ENCODE measurements at places on chromosomes 1 and 21.

- DNase-seq = no peak
Observed at GRCh38 chr1:53417074-53417511, 42.1 kb upstream of the DMRTB1 start.

- no peak for DNase-seq
Observed at GRCh38 chr1:186878356-186878755, 49.6 kb downstream of the PLA2G4A start.

DNA sequence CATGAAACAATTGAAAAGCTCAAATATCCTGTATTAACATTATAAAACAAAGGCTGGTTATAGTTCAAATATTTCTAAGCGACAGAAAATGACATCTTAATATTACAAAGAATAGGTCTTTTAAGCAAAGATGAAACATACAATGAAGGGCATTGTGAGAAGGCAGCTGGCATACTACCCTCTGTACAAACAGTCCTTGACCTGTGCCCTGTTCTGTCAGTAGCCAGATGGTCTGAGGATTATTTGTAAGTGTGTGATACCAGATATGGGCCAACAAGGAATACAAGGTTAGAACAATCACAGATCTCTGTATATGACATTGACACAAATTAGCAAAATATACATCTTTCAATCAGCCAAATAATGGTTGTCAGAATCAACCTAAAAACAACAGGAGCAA lies 1350.4 kb downstream of the AMY1C start:
- peak; percentile 26 for DNase-seq

- DNase-seq = no peak
Observed at GRCh38 chr21:26972192-26972591, 5.3 kb upstream of the ADAMTS5 start.

- DNase-seq = no peak
Observed at GRCh38 chr1:225577241-225577640, 75.7 kb downstream of the ENAH start.

DNA sequence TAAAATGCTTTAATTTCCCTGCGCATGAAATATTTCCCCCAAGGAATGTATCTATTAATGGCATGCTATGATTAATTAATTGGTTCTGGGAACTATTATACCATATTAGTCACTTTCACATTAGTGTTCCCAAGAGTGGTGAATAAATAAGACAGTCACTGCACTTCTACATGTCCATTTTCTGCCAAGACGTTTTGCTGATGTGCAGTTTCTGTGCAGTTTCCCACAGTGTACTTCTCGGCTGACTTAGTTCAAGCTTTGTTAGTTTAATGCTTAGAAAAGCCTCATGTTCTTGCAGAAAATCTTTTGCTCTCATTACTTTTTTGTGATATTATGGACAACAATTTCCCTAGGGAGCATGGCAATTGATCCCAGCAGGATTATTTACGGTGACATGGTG lies 1014.5 kb downstream of the BRINP3 start:
- no peak for DNase-seq

- DNase-seq = no peak
Observed at GRCh38 chr1:15985611-15986297, 9.9 kb upstream of the ZBTB17 start.

GRCh38 chr1:233019778-233020325 lies 69.4 kb downstream of the NTPCR start:
- no peak for DNase-seq

DNA sequence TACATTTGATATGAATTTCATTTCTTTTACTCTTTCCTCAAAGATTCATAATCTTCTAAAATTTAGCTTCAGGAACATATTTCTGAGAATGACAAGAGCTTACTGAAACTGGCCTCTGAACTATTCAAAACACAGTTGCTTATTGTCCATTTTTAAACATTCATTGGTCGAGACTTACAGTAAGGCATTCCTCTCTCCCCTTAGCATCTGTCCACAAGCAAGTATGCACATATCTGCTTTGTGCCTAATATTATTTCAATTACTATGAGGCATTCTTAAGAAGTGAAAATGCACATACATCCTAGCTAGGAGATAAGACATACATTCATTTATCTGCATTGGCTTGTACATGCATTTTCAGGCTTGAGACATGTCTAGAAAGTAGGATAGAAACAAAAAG lies 488.7 kb downstream of the PTBP2 start:
- no peak for DNase-seq

DNA sequence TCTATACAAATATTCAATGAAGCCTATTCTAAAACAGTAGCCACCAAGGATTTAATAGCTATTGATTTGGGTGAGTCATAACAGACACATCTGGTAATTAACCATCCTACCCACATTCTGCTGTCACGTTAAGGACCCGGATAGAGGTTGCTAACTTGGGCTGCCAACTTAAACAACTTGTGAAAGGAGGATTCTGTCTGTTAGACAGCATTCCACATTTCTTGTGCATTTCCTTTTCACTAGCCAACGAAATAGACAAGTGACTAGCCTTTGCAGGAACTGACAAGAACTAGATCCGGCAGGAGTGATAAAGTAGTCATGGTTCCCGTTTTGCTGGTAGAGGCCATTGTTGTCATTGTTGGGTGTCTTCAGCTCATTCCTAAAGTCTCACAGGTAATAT lies 9.5 kb downstream of the DSCAM start:
- no peak for DNase-seq

DNA sequence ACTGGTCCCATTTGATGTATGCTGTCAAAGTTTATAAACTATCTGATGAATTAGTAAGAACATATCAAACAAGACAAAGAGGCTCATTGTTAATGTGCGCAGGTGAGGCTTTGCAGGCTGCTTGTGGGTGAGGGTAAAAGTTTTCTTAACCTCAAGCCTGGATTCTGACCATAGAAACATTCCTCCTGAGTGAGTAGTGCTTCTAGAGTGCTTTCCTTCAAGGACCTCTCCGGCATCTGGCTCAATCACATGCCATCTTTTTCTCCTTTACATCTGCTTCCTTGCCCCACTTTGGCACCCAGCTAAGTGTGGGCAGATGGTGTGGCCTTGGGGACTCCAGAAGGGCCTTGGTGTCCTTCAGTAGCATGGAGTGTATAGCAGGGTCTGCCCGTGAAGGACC lies 104.0 kb downstream of the ROR1 start:
- no peak for DNase-seq
